ENCODE measurements at places on chromosomes 16 and 17.
A peak's percentile ranks its signal among the peaks of the same experiment; 100 is the strongest.

DNA sequence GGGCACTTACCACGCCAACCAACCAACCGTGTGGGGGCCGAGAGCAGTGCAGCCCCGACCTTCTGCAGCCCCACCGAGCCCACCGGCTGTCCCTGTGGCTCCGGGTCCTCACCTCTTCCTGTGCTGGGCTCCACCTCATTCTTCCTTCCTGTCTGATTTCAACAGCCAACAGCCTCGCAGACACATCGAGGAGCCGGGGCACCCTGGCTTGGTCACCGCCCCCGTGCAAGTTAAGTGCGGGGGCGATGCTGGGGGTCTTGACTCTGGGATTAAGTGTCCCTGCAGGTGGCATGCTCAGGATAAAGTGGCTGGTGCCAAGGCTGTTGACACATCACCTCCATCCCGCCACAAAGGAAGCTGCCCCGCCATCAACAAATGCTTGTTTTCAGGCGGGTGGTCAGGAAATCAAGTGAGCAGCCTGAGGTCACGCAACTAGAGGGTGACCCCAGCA, at the start of gene NLRC3:
NLRC3 (minus strand) TSS at position 102 of the 451 bp plus-strand sequence. CDS start 12,367 bp downstream, outside the sequence.
- DNase-seq, result peak; percentile 47

DNA sequence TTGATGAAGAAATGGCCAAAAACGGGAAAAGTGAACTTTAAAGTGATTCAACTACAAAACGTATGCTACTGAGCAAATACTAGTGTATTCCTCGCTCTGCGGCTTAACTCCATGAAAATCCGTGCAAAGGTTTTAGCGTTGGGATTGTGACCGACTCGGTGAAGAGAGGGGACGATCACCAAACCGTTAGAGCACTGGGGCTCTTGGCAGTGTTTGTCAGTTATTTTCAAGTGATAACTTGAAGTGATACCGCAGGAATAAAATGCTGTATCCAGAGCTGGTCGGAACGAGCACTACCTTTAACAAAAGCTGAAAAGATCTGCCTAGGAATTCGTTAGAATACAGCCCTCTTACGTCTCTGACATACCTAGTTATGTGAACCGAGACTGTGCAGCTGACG, 773 bp upstream of the PPM1D start:
- no peak for DNase-seq

DNA sequence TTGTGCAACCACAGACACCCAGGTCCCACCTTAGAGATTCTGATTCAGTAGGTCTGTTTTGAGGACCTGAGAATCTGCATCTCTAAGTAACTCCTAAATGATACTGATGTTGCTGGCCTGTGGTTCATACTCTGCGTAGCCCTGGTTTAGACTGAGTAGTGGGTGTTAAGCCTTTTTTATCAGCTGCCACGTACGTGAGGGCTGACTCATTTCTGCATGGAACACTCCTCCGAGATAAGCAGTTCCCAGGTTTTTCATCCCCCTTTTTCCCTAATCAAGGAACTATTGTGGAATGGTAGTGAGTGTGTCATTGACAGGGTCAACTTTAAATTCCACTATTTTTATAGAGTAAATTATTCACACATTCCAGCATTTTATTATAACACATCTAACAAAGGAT, 26.1 kb downstream of the CDRT4 start:
- DNase-seq, result no peak

DNA sequence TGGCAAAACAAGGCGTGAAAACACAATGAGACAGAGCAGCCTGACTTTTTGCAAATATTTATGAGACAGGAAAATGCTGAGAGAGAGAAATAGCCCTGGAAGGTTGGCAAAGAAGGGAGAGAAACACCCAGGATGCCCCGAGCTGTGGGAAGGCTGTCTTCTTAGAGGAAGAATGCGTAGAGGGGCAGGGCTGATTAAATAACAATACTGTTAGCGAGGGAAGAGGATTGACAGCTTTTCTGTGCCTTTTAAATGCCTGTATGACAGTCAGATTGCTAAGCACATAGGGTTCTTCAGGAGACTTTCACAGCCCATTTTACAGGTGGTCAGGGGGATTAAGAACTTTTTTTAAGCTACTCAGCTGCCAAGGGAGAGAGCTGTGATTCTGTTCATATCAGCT, 219.2 kb downstream of the SHISA9 start:
- DNase-seq, result no peak

- no peak for DNase-seq
These were observed 164.2 kb upstream of the LHX1 start for GRCh38 chr17:36773039-36773438.

DNA sequence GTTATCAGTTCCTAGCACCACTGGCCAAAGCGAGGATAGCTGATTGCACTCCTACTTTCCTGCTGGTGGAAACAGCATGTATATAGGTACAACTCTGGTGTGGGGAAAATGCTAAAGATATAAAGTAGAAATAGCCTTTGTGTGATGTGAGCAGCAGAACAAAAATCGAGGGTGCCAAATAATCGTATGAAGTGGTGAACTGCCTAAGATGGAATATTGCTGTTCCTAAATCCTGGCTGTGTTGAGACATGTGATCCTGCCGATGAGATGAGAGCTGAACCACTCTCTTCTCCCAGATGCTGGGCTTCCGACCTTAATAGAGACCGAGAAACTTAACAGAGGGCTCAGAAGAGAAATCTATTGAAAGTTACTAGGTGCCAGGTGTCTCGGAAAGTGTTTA, 117.8 kb downstream of the WWOX start:
- no peak for DNase-seq

DNA sequence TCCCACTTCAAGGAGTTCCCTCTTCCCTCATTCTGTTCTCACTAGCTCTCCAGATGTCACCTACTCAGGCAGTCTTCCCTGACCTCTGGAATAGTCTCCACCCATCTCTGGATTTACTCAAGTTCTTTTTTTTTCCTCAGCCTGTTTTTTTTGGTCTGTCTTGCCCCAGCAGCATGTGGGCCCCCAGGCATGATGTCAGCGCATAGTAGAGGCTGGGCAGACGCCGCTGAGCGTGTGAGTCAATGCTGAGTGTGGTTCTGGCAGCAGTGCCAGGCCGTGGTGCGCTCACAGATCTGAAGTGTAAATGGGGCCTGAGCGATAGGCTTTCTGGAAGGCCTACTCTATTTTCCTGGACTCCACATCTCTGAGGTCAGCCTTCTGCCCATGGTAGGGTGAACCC, 2.7 kb upstream of the KCNJ18 start:
- no peak for DNase-seq

DNA sequence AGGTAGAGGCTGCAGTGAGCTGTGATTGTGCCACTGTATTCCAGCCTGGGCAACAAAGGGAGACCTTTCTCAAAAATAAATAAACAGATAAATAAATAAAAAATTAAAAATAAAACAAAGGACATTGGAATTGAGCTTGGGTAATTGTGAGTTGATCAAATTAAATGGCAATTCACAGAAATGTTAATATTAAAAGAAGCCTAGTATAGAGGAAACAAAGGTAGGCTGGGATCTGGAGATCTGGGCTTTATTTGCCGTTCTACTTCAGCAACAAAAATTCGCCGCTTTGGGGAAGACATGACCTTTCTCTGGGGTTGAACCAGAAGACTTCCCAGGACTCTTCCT, 332 bp upstream of the VPS25 start:
- DNase-seq, result no peak

DNA sequence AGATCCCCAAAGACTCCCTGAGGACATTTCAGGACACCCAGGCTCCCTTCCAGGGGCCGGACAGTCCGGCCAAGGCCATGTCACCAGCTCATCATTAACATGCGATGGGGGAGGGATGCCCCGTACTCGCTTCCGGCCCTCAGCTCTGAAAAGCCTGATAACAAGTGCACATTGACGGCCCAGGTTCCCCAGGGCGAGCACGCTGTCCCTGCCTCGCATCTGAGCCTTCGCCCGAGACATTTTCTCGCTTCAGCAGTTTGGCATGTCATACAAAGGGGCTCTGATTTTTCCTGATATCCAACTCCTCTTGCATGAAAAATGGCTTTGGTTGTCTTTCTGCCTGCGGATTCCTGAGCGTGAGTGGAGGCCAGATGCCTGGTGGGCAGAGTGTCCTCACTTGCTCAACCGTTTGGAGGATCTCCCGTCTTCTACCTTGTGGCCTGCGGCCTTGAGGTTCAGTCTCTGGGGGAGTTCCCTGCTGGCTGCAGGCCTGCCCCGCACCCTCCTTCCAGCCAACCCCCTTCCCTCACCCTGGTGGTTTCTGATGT, 14.1 kb downstream of the CACNG4 start:
- DNase-seq, result no peak

DNA sequence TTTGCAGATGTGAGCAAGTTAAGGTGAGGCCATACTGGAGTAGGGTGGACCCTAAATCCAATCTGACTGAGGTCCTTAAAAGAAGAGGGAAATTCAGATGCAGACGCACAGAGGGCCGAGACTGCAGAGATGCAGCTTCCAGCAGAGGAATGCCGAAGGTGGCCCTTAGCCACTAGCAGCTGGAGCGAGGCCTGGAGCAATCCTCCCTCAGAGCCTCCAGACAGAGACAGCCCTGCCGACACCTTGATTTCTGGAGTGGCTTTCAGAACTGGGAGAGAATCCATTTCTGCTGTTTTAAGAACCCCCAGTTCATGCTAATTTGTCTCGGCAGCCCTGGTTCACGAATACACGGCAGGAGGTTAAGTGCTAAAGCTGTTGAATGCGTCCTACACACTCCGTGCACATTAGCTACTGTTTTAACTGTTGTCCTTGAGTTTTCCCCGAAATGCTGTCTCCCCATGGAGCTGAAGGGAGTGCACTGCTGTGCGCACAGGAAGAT, 135.5 kb downstream of the IRF8 start:
- DNase-seq, result no peak

GRCh38 chr16:71467810-71468209, 5.8 kb upstream of the ZNF23 start:
- peak; percentile 30 for DNase-seq

DNA sequence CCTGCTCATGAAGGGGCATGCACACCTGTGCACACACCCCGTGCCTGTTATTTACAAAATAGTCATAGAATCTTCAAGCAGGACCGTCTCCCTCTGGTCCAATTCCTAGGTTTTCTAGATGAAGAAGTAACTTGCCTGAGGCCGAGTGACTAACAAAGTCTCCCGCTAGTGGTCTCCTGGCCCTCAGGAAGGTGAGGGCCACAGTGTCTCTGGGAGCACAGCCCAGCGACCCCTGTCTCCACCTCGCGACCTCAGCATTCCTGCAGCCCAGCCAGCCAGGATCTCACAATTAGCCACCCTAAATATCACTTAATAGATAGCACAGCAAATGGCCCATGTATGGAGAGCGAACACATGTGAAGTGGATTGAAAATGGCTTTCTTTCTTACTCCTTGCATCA, 30.5 kb upstream of the CACNG1 start:
- no peak for DNase-seq

GRCh38 chr17:73600103-73600871, 44.0 kb downstream of the SDK2 start:
- no peak for DNase-seq

DNA sequence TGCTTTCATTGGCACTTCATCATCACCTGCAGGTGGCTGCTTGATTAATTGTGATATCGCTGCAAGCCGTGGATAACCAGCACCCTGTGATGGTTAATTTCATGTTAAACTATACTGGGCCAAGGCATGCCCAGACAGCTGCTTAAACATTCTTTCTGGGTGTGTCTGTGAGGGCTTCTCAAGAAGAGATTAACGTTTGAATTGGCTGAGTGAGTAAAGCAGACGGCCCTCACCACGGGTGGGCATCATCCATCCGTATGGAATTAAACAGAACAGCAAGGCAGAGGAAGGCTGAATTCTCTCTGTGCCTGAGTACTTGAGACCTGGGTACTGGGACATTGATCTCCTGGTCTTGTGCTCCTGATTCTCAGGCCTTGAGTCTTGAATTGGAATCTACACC, 7.1 kb upstream of the ZNF213 start:
- DNase-seq, result no peak

DNA sequence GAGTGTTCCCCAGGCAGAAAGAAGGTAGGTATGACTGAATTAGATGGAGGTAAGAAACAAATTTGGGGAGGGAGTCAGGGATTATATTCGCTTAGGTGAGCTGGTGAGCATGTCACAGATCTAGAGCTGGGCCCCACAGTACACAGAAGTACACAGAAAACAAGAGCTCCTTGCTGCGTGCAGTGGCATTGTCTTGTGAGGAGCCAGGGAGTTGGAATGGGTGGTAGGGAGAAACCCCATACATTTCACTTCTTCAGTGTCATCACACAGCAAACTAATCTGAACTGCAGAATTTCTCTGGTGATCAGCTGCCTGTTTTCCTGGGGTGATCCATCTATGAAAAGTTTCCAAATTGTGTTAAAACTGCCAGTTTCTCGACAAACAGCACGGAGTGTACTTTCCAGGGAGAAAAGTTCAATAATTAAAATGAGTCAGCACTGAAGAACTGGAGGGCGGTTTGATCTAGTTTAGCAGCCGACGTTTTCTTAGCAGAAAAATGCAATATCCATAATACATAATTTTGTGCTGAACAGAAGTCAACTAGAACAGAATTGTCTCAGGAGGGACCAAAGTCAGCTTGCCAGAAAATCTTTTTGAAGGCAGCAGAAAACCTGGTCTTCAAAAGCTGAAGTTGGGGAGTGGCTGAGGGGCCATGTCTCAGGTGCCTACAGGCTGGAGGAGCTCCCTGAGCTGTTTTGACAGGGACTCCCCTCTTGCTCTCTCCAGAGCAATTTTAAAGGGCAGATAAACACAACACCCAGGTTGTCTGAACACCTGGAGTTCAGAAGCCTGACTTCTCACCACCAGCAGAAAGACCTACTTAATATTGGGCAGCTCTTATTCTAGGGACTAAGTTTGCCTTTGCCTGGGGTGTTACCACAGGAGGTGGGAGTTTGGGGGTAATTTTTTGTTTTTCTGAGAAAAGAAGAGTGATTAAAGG, 448.6 kb downstream of the CA10 start:
- no peak for DNase-seq

DNA sequence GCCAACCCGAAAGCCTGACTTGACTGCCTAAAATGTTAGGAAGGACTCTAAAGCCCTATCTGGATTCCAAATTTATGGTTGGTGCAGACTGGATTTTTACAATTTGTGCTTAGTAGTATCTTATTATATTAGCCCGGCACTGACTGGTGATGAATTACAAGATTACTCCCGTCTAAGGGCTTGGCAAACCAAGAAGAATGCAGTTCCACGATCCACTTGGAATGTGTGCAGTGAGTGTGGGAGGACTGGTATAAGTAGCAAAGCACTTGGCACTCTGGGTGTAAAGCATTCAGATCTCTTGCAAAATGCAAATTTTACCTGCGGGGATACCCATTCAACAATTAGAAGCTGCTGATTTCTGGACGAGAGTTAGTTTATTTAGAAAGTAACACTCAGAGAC, 539.4 kb downstream of the MAF start:
- DNase-seq, result no peak
